ENCODE measurements at places on chromosomes 12 and 14.
A peak's percentile ranks its signal among the peaks of the same experiment; 100 is the strongest.

- no peak for DNase-seq
These were observed 107.1 kb upstream of the SLCO1C1 start for GRCh38 chr12:20588042-20588441.

GRCh38 chr12:51520576-51521325 lies 70.3 kb upstream of the SCN8A start:
- DNase-seq, result no peak

- no peak for DNase-seq
These were observed 303 bp downstream of the SAMD4A start for GRCh38 chr14:54567224-54567638.

DNA sequence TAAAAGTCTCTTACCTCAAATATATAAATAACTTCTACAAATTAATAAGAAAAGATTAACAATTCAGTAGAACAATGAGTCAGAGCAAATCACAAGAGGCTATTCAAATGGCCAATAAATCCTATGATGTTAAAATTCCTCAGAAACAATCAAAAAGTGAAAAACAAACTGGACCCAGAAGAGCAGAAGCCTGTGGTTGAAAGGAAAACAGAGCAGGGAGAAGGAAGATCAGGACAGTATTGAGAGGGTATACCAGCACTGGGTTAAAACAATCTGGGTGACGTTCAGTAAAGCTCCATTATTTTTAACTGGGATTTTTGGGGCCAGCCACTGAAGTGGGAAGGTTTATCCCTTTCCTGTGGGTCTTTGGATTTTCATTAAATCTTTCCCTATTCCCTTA lies 39.7 kb upstream of the PCED1B start:
- no peak for DNase-seq

DNA sequence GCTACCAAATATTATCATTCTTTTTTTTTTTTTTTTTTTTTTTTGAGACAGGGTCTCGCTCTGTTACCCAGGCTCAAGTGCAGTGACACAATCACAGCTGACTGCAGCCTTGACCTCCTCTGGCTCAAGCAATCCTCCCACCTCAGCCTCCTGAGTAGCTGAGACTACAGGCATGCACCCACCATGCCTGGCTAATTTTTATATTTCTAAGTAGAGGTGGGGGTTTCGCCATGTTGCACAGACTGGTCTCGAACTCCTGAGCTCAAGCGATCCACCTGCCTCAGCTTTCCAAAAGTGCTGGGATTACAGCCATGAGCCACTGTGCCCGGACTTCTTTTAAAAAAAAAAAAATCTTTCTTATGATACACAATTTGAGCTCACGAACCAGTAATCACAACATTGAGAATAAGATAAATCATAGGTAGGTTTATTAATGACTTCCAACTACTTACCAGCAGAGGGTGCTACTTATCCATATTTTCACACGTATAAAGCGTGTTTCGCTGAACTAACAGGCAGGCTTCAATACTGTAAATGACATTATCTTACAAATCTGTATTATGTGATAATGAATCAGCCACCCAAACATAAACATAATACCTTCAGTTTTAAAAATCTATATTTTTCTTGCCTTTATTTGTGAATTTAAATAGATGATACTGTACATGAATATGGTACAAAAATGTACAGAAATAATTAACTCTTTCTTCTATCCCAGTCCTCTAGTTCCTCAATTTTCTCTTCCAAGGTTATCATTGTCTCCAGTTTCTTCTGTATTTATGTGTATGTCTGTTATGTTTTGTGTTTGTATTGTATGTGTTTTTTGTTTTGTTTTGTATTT lies 42.5 kb upstream of the BCAT1 start:
- peak; percentile 75 for DNase-seq

DNA sequence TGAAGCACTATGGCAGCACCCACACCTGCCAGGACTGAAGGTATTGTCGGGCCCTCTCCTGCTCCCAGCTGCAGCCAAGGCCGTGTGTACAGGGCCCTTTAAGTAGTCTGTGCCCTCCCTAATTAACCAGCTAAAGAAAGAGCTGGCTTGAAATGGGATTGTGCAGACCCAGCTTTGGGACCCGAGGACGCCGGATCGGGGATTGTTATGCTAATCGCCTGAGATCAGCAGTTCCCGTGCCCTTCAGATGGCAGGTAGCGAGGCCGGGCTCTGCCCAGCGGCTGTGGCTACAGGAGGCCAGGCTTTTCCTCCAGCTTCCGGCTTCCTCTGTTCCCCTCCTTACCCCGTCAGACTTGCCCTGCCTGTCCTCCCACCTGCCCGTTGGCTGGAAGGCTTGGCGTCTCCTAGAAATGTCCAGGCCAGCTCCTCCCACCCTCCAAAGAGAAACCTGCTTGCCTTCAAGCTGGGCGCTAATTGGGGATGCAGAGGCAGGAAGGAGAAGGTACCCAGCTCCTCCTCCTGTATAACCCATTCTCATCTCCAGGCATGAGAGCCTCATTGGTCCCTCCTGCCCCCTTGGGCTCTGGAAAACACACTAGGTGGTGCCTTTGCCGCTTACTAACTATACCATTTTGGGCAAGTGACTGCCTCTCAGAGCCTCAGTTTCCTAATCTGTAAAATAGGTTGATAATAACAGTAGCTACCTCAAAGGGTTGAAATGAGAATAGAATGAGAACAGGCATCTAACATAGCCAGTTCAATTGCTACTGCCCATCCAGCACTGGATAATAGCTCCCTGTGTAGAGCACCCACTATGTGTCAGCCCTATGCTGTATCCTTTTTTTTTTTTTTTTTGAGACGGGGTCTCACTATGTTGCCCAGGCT lies 25.8 kb upstream of the MSI1 start:
- DNase-seq, result no peak

DNA sequence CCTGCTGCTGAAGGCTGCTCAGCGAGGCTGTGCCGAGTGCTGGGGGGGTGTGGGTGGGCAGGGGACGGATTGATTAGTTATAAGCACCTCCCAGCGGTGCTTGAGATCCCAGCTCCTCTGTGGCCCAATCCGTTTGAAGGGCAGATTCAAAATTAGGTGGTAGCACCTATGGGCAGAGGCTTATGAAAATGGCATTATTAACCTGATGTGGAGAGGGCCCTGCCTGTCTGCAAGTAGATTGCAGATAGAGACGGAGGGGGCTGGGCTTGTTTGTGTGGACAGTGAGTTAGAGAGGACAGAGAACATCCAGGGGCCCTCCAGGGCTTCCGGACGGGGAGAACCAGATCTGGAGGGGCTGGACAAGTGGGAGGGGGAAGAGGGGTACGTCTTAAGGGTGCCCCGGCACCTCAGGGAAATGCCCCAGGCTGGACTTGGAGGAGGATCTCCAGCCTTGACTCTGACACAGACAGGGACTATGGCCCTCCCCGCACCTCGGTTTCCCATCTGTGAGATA lies at the start of gene RTL1:
Gene RTL1, minus strand, starts transcription at position 51 of the 514 bp plus-strand sequence. CDS start 18,934 bp downstream, outside the sequence.
- DNase-seq, result no peak

Measured in IMR-90 (cell line).